ENCODE measurements at places on chromosomes 1 and 21.

DNA sequence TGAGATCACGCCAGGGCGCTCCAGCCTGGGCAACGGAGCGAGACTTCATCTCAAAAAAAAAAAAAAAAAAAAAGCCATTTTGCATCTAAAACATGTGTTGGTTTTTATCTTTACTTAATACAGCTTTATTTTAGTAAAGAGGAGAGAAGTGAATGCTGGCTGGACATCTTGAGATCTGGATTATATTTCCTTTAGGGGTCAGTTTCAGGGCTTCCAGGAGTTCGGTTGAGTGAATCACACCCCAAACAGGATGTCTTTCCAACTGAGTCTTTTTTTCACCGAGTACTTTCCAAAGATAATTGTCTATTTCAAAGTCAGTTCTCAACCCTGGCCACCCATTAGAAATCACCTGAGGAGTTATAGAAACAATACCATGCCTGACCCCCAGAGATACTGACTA is 16.6 kb upstream of the IPP start:
- no peak for DNase-seq

DNA sequence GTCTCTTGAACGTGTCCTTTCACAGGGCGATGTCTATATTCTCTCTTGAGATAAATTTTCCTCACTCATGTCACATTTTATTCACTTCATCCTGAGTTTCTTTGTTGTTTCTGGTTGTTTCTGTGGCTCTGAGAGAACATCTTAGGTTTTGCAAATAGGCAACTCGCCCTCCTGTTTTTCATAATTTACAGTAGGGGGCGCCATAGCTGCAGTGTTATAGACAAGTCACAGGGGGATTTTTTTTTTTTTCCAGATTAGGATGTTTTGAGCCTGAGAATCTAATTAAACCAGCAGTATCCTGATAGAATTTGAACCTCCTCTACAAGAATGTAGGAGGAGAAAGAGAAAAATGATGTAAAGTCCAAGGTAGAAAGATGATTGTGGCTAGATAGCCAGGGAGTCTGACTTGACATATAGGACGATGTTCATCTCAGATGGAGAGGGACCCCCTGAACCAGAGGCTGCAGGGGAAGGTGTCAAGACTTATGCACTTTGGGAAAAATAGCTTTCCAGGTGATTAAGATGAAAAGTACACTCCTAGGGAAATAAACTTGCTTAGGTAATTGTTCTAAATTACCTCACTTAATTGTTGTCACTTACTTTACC is 76.3 kb downstream of the ZP4 start:
- DNase-seq = peak; percentile 15

DNA sequence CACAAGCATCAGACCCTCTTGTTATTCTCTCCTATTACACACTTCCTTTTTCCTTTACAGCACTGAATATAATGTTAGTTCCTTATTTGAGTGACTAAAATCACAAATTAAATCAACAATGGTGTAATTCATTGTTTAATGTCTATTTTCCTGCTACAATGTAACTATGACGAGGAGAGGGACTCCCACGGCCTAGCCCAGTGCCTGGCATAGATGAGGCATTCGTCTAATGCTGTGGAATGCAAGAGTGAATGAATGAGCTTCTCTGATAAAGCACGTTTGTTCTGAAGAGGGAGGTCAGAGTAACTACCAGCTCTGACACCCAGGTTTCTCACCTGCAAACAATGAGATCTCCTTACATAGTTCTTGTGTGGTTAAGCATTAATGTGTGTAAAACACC is 479.4 kb downstream of the OMA1 start:
- DNase-seq = no peak

DNA sequence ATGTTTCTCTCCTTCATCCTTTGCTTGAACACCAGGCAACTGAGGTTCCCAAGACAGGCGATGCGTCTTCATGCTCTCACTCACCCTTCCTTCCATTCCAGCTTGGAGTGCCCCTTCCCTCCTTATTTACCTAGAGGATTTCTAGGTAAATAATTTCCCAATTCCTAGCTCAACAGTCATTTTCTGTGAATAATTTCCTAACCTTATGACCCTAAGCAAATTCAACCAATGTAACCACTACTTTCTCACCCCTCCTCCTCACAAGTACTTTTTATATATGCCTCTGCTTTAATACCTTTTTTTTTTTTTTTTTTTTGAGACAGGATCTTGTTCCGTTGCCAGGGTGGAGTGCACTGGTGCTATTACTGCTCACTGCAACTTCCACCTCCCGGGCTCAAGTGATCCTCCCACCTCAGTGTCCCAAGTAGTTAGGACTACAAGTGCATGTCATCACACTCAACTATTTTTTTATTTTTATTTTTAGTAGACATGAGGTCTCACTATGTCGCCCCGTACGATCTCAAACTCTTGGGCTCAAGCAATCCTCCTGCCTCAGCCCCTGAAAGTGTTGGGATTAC is 86.7 kb downstream of the USP24 start:
- no peak for DNase-seq

GRCh38 chr1:67298762-67299161 is 8.9 kb upstream of the IL12RB2 start:
- no peak for DNase-seq
